ENCODE measurements at places on chromosomes 7 and 10.
A peak's percentile ranks its signal among the peaks of the same experiment; 100 is the strongest.

DNA sequence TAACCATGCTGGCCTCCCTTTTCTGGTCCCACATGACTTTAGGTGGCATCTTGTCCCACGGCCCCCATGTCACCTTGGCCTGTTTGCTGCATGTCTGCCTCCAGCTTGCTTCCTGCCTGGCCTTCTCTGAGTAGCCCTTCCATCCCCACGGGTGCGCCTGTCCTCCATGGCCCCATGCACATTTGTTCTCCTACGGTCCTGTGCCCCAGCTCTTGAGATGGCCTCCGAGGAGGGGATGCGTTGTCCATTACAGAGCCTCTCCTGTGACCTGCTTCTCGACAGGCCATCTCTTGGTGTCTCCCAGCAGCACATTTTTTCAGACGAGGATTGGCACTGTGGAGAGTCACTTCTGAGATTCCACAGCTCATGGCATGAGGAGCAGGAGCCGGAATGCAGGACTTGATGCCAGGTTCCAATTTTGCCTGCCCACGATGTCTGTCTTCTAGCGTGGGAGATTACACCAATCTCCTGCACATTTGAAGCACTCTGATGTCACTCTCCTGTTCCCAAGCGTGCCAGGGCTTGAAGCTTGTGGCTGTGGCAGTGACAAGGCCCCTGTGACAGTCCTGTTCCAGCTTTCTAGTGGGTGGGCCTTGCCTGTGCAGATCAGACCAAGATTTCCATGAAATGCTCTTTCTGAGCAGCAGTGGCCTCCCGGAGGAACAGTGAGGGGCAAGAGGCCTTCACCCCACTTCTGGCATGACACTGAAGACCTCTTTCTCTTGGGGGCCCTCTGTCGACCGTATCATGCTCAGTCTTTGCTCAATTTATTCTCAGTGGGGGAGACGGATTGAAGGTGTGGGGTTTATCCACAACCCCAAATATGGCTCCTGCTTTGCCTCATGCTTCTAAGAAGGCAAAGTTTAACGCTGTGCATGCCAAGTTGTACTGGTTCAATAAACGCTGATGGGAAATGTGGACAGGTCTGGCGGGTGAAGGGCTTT is 13.4 kb downstream of the WDFY4 start:
- no peak for DNase-seq

- no peak for DNase-seq
Measured at GRCh38 chr7:15620491-15621185, 58.8 kb upstream of the AGMO start.

- no peak for DNase-seq
Measured at GRCh38 chr7:90552521-90552920, 43.6 kb upstream of the CDK14 start.

GRCh38 chr7:28410628-28411531 is 1.4 kb upstream of the CREB5 start:
- DNase-seq: no peak

- no peak for DNase-seq
Measured at GRCh38 chr10:132117146-132117545, 51.4 kb downstream of the JAKMIP3 start.

GRCh38 chr10:127117125-127117524 is 79.3 kb downstream of the INSYN2A start:
- peak; percentile 76 for DNase-seq

- no peak for DNase-seq
Measured at GRCh38 chr10:113716109-113716910, 35.2 kb upstream of the PLEKHS1 start.

DNA sequence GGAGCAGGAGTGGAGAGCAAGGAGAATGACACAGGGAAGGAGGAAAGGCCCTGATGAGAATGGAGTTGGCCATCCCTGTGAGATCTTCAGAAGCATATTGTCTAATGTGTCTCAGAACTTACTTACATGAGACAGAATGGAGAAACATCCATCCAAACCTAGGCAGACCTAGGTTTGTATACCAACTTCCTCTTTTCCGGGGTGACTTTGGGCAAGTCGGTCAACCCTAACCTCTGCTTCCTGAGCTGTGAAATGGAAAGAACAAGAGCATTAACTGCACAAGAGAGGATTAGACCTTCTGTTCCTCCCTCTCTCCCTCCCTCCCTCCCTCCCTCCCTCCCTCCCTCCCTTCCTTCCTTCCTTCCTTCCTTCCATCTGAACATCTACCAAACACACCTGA is 4.5 kb downstream of the GHRHR start:
- DNase-seq: no peak

- no peak for DNase-seq
Measured at GRCh38 chr7:142885311-142886230, at the start of gene TRPV6. TSS of gene TRPV6 (minus strand) at chr7:142885745.

- DNase-seq: no peak
Measured at GRCh38 chr7:88460650-88461049, 154.0 kb upstream of the STEAP4 start.

GRCh38 chr7:244974-245373 is 45.0 kb upstream of the FOXL3 start:
- DNase-seq: no peak

- no peak for DNase-seq
Measured at GRCh38 chr10:112666094-112666493, 219.1 kb downstream of the VTI1A start.

DNA sequence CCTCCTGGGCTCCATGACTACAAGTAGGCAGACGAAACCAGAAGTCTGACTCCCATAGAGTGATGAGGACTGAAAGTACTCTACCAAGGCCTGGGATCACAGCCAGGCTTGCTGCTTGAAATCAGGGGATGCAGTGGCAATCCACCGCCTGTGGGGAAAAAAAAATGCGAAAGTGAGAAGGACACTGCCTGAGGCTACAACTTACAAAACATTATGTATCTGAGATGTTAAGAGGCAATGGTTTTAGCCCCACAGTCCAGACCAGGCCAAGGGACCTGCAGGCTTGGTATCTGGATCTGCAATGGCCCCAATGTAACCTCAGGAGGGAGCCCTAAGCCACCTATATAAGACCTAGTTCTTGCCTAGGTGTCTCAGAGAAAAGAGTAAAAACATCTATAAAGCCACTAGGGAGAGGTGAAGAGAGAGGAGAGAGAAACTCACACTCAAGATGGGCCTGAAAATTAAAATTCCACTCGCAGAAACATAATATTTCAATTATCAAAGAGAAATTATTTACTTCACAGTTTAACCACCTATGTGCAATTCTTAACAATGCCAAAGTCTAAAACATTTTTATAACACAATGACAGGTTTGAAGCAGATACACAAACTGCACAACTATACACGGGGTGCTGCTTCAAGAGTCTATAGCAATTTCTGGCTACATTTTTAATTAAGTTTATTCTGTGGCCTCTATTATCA is 13.9 kb downstream of the DNAJC1 start:
- DNase-seq: peak; percentile 50

DNA sequence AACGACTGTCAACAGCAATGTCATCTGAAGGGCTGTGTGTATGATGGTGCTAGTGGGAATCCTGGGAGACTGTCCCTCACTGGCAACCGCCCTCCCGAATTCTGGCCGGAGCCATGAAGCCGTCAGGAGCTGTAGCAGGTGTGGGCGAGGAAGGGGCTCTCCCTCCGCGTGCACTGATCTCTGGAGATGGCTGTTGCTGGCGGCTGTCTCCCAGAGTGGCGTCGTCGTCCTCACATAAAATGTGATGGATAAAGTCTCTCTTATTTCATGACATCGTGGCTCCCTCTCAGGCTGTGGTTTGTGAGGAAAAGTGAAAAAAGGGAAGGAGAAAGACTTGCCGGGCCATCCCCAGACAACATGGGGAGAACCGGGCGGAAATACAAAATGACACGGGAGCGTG is 216.5 kb downstream of the DNAJB6 start:
- no peak for DNase-seq

DNA sequence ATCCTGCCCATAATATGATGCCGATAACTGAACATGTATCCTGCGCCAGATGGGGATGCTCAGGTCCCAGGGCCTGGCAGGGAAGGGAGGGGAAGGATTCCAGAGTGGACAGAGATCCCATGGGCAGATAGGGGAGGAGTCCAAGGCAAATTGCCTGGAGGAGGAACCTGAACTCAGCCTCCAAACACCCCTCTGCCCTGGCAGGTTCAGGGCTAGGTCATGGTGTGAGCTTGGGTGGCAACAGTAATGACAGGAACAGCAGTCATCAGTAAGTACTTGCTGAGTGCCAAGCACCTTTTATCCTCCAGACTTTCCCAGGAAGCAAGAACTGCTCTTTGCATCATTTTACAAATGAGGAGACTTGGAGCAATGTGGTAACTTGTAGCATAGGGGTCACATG is 3.8 kb upstream of the PALD1 start:
- DNase-seq: no peak

GRCh38 chr7:145327646-145328045 is 491.8 kb upstream of the TPK1 start:
- no peak for DNase-seq

DNA sequence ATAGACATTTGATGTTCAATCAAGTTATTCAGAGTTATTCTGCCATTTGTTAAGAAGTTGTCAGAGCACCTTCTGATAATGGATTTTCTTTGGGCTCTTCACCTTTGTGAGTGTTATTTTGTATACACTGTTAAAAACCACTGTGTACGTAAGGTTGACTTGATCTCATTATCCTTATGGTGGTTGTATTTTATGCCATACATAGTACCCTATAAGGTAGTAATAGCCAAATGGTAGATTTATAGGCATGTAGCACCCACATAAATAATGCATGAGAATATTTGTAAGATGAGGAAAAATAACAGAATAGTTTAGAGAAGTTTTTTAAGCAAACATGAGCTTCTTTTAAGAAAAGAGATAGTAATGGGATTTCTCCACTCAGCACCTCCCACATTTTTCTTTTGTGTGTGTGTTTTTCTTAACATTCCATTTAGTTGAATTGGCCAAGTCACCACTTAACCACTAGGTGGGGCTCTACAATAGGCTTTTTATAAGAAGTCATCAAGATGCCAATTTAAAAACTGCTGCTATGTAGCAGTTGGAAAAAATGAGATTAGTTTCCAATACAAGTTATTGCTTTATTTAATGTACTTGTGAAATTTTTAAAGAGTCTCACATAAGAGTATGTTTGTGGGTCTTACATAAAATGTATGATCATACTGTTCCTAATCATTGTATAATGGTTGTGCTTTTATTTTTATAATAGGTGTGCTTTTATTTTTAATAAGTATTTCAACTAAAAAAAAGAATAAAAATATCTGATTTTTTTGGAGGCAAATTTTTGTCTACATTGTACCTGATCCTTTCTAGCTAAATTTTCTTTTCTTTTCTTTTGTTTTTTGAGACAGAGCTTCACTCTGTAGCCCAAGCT is 41.1 kb upstream of the STMP1 start:
- DNase-seq: peak; percentile 70

DNA sequence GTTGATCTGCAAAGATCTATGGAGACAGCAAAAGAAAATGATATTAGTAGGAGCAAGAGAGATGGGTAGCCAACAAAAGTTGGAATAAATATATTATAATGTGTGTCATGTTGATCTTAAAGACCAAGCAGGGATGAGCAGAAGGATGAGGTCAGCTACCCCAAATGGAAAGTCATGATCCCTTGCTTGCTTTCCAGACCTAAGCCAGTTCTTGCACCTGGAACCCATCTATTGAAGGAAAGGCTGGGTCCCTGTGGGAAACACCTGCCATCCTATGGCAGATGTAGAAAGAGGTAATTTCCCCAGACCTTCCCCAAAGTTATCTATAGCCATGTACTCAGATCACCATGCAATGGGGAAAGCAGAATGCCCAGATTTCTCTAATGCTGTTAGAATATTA is 52.5 kb downstream of the LYZL2 start:
- DNase-seq: no peak

DNA sequence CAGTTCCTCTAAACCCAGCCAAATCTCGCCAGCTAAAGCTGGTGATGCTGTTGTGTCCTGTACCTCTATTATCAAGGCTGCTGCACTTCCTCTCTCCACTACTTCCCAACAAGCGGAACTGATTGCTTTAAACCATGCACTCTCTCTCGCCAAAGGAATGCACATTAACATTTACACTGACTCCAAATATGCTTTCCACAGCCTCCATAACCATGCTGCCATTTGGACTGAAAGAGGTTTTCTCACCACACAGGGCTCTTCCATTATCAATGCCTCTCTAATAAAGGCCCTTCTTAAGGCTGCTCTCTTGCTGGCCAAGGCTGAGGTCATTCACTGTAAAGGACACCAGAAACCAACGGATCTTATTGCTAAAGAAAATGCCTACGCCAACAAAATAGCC is 11.4 kb upstream of the LRRC61 start:
- no peak for DNase-seq

DNA sequence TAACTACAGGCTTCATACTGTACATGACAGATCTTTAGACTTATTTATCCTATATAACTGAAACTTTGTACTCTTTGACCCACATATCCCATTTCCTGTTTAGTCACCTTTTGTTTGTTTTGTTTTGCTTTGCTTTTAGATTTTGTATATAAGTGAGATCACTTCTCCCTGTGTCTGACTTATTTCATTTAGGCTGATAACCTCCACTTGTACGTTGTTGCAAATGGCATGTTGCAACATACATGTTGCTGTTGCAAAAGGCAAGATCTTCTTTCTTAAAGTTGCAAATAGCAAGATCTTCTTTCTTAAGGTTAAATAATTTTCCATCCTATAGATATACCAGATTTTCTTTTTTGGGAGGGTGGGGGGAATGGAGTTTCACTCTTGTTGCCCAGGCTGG is 341.5 kb downstream of the OTUD1 start:
- DNase-seq: no peak

- DNase-seq: no peak
Measured at GRCh38 chr7:150382844-150383225, 3.7 kb downstream of the ZNF775 start.

DNA sequence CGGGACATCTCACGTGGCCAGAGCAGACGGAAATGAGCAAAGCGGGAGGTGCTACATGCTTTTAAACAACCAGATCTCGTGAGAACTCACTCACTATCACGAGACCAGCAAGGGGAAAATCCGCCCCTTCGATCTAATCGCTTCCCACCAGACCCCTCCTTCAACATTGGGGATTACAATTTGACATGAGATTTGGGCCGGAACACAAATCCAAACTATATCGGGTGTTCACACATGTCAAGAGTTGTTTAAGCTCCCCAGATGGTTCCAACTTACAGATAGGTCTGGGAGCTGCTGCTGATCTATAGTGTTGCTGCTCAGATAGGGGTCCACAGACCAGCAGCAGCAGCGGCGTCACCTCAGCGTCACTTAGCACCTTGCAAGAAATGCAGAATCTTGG is 194.9 kb downstream of the GPAM start:
- DNase-seq: no peak

DNA sequence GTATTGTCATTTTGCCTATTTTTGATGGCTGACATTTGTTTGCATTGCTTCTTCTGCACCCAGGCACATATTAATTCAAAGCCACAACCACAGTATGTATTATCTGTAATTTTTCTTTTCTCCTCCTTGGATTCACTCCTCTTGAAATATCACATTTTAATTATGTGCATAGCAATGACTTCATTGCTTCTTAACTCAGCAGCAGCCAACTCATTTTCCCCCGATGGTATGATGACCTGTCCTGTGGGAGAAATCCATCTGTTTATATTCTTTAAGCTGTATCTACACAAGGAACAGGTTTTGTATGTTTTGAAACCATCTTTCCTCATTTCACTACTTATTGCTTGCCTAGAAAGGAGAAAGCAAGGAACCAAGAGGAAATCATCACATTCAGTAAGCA is 588.8 kb downstream of the INHBA start:
- no peak for DNase-seq
